GM03348 (cell line): ENCODE measurements at places on chromosomes 16 and 17.

GRCh38 chr17:29449865-29450671 is 59.9 kb downstream of the TAOK1 start:
- DNase-seq, result no peak

GRCh38 chr17:47733674-47734410 is 806 bp downstream of the TBX21 start:
- DNase-seq, result no peak

DNA sequence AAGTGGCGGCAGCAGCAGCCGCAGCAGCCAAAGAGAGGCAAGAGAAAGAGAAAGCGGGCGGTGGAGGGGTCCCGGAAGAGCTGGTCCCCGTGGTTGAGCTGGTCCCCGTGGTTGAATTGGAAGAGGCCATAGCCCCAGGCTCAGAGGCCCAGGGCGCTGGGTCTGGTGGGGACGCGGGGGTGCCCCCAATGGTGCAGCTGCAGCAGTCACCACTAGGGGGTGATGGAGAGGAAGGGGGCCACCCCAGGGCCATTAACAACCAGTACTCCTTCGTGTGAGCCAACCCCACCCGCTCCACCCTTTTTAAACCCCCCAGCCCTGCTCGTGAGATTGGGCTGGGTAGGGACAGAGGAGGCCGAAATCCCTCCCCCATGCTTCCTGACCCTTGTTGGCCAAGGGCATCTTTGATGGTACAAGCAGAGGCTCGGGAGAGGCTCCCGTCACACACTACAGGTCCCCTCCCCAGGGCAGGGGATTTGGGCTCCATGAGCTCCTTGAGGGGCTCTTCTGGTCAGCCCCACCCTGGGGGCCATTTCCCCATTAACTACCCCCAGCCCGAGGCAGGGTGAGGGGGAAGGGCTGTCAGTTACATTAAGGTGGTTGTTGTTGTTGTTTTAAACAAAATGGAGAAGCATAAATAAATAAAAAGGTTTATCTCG is 4.6 kb upstream of the ATP2A1 start:
- peak; percentile 76 for DNase-seq

GRCh38 chr16:58128181-58128631 is 975 bp downstream of the CFAP20 start:
- no peak for DNase-seq

GRCh38 chr16:4700997-4701743 is 7.8 kb downstream of the NUDT16L1 start:
- DNase-seq, result no peak

GRCh38 chr16:31476303-31477219 is 4.6 kb downstream of the TGFB1I1 start:
- DNase-seq, result no peak

- DNase-seq, result peak; percentile 54
Measured at GRCh38 chr17:6413065-6413464, 21.9 kb downstream of the AIPL1 start.

- no peak for DNase-seq
Measured at GRCh38 chr17:80443916-80444643, 29.1 kb downstream of the ENDOV start.

DNA sequence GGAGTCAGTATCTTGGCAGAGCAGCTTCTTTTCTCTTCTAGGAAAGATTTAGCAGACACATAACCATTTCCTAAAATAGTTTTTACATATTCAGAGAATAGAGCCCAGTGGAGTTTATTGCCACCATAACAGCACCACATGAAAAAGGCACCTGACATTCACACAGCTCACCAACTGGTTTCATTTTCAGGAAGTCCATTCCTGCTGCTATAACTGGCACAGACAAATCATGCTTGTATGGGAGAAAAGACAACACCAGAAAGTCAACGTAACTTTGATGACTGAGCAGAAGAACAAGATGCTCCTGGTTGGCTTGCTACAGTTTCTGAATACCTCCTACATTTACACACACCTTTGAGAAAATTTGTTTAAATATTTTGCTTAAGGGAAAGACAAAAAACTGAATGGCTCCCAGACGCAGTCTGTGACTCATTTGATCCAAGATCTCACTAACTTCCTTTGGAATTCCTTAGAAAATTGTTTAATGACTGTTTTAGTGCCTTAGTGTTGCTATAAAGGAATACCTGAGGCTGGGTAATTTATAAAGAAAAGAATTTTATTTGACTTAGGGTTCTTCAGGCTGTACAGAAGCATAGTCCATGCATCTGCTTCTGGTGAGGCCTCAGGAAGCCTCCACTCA is 1380.6 kb downstream of the CDH8 start:
- DNase-seq, result peak; percentile 7

DNA sequence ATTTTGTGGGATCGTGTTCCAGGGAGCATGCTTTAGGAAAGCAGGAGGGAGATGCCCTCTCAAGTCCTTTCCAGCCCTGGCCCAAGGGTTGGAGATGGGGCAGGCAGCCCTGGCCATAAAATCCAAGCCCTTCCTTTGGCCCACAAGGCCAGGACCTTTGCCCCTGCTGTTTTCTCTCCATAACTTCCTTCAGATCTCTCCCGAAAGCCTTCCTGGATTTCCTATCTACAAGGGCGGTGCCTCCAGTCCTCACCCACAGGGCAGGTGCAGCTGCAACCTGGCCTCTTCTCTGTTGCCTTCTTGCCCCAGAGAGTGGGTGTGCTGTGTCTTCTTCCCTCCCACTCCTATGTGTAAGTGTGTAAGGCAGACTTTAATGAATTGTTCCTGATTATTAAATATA is 8.5 kb upstream of the PDP2 start:
- DNase-seq, result no peak

GRCh38 chr16:54397190-54397835 is 110.7 kb upstream of the IRX3 start:
- no peak for DNase-seq

GRCh38 chr16:83402967-83403366 is 404.8 kb upstream of the HSBP1 start:
- DNase-seq, result peak; percentile 49

DNA sequence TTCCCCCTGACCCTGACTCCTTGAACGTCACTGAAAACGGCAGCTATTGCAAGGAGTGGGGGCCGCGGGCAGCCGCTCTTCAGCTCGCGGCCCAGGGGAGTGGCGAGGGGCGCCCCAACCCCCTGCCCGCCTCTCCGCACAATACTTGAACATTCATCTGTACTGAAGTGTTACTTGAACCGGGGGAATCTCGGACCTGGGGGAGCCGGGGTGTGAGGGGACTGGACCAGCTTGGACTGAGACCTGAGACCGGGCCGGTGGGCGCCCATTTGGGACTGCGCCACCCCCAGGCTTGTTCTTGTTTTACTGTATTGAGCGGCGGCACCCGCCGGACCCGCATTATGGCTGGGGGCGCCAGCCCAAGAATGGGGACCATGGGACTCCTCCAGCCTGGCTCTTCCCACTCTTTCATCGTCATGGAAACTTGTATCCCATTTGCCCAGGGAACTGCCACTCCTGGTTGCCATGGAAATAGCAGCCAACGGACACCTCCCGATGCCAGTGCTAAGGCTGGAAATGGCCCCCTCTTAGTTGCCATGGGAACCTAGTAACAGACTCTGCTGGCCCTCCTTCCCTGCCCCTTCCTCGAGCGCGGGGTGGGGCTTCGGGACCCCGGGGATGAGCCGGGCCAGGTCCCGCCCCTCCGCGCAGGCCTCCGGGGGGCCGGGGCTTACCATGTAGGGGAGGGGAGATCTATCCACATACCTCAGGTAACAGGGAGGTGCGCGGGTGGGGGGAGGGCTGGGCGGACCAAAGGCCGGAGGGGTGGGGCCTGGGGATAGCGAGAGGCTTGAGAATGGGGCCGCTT is 805 bp upstream of the ORAI3 start:
- peak; percentile 94 for DNase-seq

DNA sequence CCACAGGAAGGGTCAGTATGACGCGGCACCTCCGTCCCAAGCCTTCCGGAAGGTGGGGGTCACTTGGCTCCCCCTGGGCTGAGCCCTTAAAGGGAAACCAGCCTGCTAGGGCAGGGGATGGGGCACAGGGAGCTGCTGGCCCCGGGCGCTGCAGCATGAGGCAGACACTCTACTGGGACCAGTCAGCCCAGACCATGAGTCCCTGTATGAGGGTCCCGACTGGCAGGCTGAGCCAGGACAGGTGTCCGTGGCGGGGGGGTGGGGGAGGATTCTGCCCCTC is 43.4 kb upstream of the ZC3H18 start:
- no peak for DNase-seq

- DNase-seq, result no peak
Measured at GRCh38 chr16:50197582-50197981, 44.5 kb downstream of the TENT4B start.

GRCh38 chr16:3046641-3047386 is 453 bp downstream of the MMP25 start:
- no peak for DNase-seq

- no peak for DNase-seq
Measured at GRCh38 chr17:73510981-73511718, 133.1 kb downstream of the SDK2 start.

DNA sequence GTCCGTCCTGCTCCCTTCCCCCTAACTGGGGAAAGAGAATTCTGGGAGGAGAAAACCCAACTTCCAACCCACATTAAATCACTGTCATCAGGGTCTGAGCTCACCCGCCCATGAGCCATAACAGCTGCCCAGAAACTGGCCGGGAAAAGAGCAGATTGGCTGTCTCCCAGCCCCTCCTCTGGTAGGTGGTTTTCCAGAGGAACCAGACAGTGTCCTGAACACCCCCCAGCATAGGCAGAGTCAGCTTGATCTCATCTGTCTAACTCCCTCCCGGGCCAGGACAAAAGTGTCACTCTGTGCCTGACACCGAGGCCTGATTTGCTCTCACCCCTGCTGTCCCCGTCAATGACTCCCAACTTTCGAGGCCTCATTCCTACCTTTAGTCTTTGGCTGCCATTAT is 197.0 kb downstream of the AXIN2 start:
- no peak for DNase-seq

DNA sequence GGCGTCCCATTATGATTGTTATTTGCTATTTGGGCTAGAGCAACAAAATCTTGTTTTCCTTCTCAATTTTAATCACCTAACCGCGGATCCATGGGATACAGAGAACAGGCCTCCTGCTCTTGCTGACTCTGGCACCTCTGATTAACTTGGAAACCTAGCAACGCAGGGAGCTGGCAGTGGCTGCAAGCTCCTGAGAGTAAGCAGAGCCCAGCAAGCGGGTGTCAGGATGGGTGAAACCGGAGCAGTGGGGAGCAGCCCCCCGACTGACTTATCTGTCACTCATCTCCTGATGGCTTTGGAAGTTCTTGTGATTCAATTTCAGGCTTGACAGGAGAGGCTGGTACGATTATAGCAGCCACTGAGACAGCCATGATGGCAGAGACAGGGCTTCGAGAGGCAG is 45.5 kb upstream of the CDC42EP4 start:
- no peak for DNase-seq

DNA sequence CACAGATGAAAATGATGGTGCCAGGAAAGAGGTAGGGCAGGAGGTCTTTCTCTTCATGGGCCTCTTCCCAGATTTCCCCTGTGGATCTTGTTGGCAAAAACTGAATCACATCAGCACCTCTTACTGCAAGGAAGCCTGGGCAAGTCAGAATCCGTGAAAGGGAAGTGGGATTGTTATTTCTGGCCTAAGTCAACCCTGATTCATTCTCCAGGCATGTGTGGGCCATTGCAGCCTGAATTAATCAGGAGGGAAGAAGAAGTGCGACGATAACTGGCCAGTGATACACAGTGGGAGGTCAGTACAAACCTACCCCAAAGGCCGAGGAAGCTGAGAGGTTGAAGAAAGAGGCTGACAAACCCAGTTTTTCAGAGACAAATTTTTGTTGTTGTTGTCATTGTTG is 17.9 kb upstream of the NSMCE1 start:
- peak; percentile 80 for DNase-seq

- no peak for DNase-seq
Measured at GRCh38 chr17:78797213-78797612, 15.1 kb upstream of the CYTH1 start.

DNA sequence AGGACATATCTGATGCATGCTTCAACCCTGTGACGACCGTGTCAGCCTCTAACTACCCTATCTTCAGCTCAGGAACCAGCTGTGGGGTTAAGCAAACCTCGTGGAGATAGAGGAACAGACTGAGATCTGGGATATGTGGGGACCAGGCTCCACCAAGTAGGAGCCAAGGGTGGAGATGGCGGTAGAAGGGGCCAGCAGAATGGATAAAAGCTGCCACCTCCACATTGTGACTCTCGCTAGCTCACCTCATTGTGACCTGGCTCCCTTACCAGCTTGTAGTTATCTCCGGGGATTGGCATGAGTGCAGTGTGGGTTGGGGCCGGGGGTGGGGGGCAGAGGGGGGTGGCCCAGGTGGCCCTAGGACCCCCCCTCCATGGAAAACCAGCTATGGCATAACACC is at the start of gene SPEM2:
Gene SPEM2, plus strand, starts transcription at position 301 of the 400 bp plus-strand sequence. Its CDS starts 73 bp downstream, at position 374.
- no peak for DNase-seq

DNA sequence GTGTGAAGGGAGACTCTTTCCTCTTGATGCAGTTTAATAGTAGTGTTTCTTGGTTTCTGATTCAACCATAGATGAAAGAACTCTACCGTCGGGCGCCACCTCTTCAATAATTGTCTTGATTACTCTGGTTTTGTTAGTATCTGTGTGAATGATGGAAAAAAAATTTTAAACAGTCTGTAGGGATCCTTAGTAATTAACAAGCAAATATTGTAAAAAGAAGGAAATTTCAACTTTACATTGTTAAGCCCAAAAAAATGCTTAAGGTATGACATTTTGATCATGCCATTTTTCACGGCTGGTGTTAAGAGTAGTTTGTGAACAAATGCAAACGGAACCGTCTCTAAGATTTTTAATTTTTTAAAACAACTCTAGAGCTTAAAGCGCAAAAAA is 4.1 kb downstream of the KRT10 start:
- DNase-seq, result no peak

GRCh38 chr16:29126057-29126494 is 141.2 kb downstream of the LAT start:
- DNase-seq, result no peak

DNA sequence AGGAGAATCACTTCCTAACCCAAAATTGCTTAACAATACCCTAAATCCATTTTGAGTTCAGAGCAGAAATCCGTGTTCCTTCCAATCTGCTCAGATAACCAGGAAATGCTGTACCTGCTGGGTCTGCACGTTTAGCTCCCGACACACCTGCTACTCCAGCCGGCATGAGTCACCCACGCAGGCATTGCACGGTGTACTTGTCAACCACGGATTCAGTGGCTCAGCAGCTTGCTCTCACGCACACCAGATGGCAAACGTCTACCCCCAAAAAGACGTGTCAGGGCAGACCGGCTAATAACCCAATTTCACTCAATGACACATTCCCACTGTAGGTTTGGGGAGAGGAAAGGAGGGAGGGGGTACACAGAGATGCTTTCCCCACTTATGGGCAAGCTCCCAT is 468.1 kb downstream of the SOX9 start:
- no peak for DNase-seq

DNA sequence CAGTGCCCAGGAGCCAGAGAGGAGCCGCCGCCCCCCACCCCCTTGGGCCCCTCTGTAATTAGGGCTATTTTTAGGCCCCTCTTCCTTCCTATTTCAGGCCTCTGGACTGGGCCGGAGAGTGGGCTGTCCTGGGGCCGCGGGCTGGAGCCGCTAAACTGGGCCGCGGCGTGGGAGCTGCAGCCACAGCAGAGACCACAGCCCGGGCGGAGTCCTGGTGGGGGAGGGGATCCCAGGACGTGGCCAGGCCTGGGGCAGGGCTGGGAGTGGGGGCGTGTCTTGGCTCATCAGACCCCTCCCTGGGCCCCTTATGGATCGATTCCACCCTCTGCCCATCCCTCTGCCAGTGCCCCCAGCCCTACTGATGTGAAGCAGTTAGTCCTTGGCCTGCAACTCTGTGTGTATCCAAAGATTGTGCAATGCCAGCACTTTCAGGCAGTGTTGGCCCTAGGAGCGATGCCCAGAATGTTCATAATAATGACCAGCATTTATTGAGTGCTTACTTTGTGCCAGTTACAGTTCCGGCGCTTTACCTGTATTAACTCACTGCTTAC is 15.0 kb upstream of the TAC4 start:
- no peak for DNase-seq
